Ecto neural progenitor cell (in vitro differentiated cells): ENCODE measurements at places on chromosomes 2 and 18.

GRCh38 chr2:100612388-100613000, 49.7 kb downstream of the PDCL3 start:
- DNase-seq = peak; percentile 23

GRCh38 chr2:188598551-188598950, 306.9 kb downstream of the GULP1 start:
- no peak for DNase-seq

- DNase-seq = peak; percentile 42
Measured at GRCh38 chr2:45267062-45267792, 258.0 kb upstream of the SIX2 start.

- DNase-seq = no peak
Measured at GRCh38 chr2:227117852-227118251, 46.2 kb downstream of the COL4A4 start.

DNA sequence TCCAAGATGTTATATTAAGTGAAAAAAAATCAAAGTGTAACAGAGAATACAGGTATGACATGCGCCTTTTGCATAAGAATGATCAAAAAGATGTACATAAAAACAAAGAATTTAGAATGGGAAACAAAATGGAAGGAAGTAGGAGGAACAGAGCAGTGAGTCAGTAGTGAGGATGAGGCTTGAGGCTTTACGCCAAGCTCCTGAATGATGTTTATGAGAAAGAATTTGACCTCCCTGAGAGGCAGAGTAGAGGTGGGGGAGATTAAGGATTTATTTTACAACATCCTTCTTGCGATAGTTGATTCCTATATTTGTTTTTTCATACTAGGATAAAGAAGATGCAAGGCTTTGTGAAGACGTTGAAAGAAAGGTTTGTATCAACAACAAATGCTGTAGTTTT, 81.4 kb downstream of the DCDC2C start:
- no peak for DNase-seq

- DNase-seq = peak; percentile 84
Measured at GRCh38 chr18:52339891-52340371, at the start of gene DCC. Gene DCC, plus strand, starts transcription at chr18:52340197. Its CDS starts 591 bp downstream, at chr18:52340788.

DNA sequence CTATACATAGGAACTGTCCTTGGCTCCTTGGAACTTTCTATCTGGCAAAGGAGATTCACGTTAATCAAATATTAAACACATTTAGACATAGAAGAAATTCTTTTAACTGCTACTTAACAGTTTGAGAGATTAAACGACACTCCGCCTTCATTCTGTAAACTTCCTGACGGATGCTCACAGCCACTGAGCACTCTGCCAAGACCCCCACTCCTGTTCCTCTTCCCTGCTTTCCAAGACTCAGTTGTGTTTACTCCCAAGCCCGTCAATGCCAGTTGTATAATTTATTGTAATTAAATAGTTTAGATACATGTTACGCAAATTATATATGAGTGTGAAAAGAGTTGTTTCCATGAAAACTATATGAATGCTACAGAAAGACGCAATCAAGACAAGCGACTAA, 321.4 kb upstream of the EPHA4 start:
- DNase-seq = no peak

DNA sequence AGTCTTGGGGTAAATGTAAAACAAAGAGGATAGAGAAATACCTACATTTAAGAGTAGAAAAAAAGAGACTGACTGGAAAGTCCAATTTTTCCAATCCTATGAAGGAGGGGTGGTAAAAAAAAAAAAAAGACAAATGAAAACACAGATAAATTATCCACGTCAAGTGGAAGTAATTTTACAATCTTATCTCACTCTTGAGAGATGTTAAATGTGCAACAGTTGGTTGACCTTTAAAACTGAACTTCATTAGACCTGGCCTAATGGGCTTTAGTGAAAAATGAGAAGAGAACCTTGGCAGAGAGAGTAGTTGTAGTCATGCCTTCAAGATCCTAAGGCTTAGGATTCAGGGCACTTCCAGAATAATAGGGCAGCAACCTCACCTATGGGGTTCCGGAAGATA, 20.4 kb downstream of the GALNT3 start:
- no peak for DNase-seq

DNA sequence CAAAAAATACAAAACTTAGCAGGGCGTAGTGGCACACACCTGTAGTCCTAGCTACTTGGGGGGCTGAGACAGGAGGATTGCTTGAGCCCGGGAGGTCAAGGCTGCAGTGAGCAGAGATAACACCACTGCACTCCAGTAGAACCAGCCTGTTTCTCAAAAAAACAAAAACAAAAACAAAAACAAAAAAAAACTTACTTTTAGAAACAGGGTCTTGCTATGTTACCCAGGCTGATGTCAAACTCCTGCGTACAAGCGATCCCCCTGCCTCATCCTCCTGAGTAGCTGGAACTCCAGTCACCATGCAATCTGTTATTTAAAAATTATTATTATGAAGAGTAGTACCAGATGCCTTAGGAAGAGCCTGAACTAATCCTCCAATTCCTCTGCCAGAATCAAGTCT, 35.0 kb upstream of the GLI2 start:
- DNase-seq = no peak

DNA sequence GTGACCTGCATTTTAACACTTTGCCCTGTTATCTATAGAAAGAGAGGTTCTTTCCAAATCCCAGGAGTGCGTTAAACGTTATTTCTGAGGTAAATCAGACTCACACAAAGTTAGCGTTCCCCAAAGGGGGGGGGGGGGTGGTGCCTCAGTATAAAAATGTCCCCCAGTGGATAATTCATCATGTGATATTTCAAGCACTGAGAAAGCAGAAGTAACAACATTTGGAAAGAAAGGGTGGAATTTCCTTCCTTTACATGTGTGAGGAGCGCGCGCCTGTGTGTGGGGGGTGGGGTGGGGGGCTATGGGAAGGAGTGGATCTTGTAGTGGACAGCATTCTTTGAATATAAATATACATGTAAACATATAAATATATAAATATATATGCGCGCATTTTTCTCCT, 630.9 kb downstream of the NYAP2 start:
- DNase-seq = no peak

GRCh38 chr2:235776531-235776930, 282.7 kb downstream of the AGAP1 start:
- DNase-seq = peak; percentile 30

- no peak for DNase-seq
Measured at GRCh38 chr2:151619337-151619989, 114.8 kb downstream of the NEB start.

DNA sequence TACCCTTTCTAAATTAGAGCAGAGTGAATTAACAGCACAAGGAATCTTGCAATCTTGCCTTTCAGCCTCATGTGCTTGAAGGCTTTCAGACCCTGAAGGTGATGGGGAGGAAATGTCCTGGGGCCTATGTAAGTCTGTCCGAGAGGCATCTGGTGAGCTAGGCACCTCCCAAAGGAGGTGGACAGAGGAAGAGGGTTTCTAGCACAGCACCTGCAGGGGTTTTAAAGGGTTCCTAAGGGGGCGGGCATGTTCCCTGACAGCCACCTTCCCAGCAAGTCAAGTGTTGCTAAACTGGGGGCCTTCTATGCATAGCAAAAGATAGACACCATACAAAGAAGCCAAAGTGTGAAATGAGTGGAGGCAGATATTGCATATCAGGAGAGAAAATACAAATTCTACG, 88.5 kb downstream of the CDH2 start:
- DNase-seq = no peak

- no peak for DNase-seq
Measured at GRCh38 chr2:21198637-21199036, 74.9 kb downstream of the TDRD15 start.
